ENCODE measurements at places on chromosomes 16 and 17.

GRCh38 chr17:45371414-45372324, 54.8 kb upstream of the MAP3K14 start:
- DNase-seq = peak; percentile 92

GRCh38 chr17:37815536-37815935, 70.7 kb upstream of the HNF1B start:
- DNase-seq = no peak

- no peak for DNase-seq
Observed at GRCh38 chr16:53598511-53599275, 95.7 kb upstream of the AKTIP start.

GRCh38 chr16:339680-340079, 12.8 kb downstream of the AXIN1 start:
- DNase-seq = no peak

- DNase-seq = no peak
Observed at GRCh38 chr17:49762151-49762941, 1.6 kb downstream of the FAM117A start.

GRCh38 chr17:79315358-79316105, 240.9 kb downstream of the ENGASE start:
- DNase-seq = no peak

- DNase-seq = no peak
Observed at GRCh38 chr17:61140081-61140786, 259.4 kb upstream of the TBX2 start.

GRCh38 chr17:48004983-48005382, 32.6 kb downstream of the COPZ2 start:
- no peak for DNase-seq

- no peak for DNase-seq
Observed at GRCh38 chr17:21425736-21426135, 49.6 kb downstream of the KCNJ12 start.

DNA sequence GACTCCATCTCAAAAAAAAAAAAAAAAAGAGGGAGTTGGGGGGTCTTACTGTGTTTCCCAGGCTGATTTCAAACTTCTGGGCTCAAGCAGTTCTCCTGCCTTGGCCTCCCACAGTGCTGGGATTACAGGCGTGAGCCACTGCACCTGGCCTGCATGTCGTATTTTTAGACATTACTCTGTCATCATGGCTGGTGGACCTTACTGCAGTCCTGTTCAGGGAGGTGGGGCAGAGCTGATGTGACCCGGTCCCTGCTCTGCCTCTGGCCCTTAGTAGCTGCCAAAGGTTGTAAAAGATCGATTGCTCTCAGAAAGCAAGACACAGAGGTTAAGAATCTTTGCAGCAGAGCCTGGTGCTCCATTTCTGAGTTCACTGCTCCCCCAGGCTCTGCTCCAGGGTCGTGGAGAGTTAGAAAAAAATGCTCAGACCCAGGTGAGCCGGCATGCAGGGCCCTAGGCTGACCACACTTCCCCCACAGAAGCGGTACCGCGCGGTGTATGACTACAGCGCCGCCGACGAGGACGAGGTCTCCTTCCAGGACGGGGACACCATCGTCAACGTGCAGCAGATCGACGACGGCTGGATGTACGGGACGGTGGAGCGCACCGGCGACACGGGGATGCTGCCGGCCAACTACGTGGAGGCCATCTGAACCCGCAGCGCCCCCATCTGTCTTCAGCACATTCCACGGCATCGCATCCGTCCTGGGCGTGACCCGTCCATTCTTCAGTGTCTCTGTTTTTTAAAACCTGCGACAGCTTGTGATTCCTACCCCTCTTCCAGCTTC, 7.1 kb upstream of the LASP1NB start:
- no peak for DNase-seq

DNA sequence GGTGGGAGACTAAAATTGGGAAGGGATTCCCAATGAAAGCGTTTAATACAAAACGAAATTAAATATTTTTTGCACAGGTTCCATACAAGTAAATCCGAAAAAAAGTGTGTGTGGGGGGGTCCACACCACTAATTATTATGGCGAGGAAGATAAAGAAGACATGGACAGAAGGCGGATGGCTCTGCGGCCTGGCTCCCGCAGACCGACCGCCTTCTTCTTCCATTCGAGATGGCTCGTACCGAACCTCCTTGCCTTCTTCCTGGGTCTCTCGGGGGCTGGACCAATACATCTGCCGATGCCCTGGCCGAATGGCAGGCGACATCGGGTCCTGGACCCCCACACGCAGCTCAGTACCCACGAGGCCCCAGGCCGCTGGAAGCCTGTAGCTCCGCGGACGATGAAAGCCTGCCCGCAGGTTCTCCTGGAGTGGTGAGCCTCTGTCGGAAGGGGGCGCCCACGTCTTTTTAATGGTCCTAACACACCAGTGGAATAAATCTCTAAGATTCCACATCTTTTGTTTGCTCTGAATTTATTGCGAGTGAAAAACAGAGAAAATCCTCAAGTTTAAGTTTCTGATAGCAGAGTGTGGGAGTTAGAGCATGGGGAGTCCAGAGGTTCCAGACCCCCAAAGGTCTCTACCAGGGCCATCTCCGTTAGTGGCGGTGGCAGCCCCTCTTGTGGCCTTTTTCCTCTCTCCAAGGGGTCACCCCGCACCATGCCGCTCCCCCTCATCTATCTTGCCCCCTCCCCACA, 1.4 kb downstream of the PRAC2 start:
- DNase-seq = peak; percentile 32

DNA sequence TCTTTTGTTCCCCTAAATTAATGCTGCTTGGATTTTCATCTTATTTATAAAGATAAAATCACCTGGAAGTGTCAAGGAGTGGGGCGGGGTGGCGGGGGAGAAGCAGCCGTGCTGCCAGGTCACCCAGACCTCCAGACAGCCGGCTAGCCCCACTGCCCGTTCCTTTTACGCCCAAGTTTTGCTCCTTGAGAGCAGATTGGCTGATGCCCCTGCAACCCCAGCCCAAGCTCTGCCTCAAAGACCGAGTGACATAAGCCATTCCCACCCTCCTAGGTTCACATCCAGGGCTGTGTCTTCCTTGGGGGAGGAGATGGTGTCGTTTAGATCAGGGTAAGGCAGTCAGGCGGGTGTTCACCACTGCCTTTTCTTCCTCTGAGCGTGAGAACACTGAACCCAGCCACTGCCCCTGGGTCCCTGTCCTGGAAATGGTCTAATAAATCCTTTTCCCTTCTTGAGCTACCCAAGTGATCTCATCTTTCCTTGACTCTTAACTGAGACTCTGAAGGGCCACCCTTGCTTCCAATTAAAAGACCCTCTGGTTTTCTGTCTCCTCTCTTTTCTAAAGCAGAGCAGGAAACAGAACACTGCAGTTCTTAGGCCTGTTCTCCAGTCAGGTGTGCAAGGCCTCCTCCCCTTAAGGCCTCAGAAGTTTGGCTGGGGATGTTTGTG, 5.7 kb downstream of the PDF start:
- DNase-seq = no peak

- no peak for DNase-seq
Observed at GRCh38 chr17:77101521-77102410, 39.0 kb upstream of the SEC14L1 start.

DNA sequence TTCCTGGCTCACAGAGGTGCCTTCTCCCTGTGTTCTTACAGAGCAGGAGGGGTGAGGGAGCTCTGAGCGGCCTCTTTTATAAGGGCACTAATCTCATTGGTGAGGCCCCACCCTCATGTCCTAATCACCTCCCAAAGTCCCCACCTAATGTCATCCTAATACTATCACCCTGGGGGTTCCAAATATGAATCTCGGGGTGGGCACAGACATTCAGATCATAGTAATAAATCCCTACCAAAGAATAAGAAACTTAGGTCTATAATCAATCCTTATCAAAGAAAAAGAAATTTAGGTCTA, 32.3 kb upstream of the METRNL start:
- no peak for DNase-seq

DNA sequence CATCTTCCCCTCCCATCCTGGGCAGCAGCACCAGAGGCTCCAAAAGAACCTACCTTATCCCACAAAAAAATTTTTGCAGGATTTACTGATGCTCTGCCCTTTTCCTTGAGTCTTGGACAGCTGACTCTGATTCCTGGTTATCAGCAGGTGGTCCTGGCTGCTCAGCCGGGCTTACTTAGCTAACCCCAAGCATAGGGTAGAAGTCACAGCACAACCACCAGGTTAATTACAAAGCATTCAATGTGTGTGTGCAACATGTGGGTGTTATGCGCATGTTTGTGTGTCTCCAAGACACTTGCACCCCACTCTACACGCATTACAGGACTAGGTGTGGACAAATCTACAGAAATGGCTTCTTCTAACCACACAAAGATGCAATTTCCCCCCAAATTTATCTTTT, 36.3 kb downstream of the PECAM1 start:
- no peak for DNase-seq

DNA sequence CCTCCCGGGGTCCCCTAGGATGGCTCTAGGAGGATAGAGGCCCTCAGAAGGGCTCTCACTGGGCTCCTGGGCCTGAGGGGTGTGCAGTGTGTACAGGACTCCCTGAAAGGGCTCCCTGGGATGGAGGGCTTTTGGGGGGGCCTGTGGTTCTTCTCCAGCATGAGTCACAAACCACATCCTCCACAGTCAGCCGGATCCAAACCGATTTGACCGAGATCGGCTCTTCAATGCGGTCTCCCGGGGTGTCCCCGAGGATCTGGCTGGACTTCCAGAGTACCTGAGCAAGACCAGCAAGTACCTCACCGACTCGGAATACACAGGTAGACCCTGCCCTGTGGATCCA, 4.5 kb downstream of the TRPV2 start:
- no peak for DNase-seq

GRCh38 chr16:79595231-79595641, 5.3 kb downstream of the MAF start:
- DNase-seq = no peak

DNA sequence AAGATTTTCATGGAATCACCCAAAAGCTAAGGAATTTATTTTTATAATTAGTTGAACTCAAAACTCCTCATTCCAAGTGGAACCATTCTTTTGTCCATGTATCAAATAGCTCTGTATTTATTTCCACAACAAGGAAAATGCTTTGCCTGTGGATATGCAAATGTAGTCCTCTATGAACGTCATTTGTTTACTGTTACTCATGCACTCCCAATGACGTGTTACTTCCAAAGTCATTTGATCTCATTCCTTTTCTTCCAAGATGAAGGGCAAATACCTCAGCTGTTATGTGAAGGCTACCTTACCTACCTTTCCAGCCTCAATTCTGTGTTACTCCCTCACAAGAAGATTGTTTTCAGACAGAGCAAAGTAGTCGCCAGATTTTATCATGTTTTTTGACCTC, 83.7 kb downstream of the ITFG1 start:
- DNase-seq = no peak

DNA sequence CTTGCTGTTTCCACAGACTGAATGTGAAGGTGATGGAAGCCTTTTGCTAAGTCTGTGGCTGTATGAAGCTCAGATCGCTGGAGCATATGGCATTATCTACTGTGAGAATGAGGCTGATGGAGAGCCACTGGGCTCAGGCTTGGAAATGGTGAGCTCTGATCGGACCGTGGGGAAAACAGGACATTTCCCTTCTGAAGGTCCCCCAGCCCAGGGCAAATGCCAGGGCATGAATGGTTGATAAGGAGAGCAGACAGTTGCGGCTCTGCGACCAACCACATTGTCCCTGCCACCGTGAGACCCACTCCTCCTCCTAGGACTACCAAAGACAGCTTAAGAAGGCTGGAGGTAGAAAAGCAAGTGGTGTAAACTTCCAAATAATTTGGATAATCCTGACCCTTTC, 4.7 kb upstream of the CUEDC1 start:
- no peak for DNase-seq

- no peak for DNase-seq
Observed at GRCh38 chr17:9298776-9299295, 276.8 kb downstream of the STX8 start.

DNA sequence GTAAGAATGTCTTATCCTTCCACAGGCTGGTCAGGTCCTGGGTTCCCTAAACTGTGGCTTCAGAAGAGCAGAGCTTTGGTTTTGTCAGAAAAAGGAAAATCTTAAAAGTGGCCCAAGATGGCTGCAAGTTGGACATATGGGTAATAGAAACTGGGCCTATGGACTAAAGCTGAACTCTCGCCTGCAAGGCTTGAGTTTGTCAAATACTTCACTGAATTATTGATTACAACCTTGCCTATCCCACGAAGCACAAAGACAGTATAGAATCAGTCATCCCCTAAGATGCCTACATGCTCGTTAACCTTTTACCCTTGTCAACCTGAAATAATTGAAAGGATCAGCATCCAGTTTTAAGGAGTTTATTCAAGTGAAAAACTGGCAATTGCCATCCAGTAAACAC, 20.7 kb downstream of the RNF112 start:
- no peak for DNase-seq

DNA sequence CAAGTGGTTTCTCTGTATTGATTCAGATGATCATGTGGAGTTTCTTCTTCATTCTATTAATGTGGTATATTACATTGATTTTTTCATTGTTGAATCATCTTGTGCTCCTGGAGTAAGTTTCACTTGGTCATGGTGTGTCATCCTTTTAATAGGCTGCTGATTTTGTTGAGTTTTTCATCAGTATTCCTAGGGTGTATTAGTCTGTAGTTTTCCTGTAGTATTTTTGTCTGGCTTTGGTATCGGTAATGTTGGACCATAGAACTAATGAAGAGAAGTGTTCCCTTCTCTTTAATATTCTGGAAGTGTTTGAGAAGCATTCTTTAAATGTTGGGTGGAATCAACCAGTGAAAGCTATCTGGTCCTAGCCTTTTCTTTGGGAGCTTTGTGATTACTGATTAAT, 99.0 kb downstream of the OMG start:
- DNase-seq = no peak

DNA sequence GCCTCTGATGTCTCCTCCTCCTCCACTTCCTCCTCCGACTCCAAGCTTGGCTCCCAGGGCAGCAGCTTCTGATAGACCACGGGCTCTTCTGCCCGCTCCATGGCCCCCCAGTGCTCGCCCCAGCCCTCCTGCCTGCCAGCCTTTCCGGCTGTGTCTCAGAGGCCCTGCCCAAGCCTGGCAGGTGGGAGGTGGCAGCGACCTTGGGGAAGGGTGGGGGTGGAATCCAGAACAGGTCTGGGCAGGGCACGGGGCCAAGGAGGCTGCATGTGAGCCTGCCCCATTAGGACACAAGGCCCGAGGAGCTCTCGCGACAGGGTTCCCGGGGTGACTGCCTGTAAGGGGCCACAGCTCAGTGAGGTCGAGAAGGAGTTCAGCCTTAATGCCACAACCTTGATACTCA, at the start of gene GGT6:
Gene GGT6 (minus strand): TSS at position 157 of the 400 bp plus-strand sequence. CDS start 56 bp downstream, at position 101.
- DNase-seq = no peak

- DNase-seq = no peak
Observed at GRCh38 chr16:82146957-82147356, 23.1 kb downstream of the MPHOSPH6 start.

Data from HCT116 (cell line).